ENCODE measurements at places on chromosomes 5 and 9.

GRCh38 chr5:93831449-93831848 lies 90.0 kb upstream of the POU5F2 start:
- peak; percentile 68 for DNase-seq

- no peak for DNase-seq
Observed at GRCh38 chr5:104789366-104789765, 1226.8 kb upstream of the NUDT12 start.

- DNase-seq, result peak; percentile 15
Observed at GRCh38 chr5:44389090-44389822, at the start of gene FGF10. Gene FGF10 (minus strand): TSS chr5:44389420. CDS start chr5:44388682, 738 bp downstream.

DNA sequence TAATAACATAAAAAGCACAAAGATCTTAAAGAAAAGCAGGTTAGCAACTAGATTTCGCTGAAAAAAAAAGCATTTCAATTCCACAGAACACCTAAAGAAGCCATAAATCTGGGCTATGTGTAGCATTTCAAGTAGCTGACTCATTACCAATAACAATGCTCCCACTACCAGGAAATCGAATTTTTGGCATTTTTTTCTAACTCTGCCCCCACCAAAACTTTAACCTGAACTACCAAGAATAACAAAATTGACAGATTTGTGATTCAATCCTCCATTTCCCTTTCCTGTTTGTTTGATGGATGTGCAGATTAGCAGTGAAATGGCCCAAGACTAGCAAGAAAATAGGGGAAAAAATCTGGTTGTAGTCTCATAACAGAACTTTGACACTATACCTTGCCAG lies 180.2 kb downstream of the RASEF start:
- no peak for DNase-seq

DNA sequence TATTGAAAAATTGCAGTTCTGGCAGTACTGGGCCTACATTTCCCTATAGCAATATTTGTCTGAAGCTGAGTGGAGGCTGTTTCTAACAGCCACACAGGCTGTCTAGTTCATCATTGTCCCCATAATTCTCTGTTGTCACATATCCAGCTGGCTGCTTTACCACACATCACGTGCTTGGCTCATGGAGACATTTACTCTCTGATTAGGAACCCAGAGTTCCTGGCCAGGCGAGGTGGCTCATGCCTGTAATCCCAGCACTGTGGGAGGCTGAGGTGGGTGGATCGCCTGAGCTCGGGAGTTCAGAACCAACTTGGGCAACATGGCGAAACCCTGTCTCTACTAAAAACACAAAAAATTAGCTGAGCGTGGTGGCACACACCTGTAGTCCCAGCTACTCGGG lies 81.4 kb downstream of the PGM5 start:
- no peak for DNase-seq

GRCh38 chr5:80288177-80288576 lies 31.6 kb upstream of the SPZ1 start:
- no peak for DNase-seq
